ENCODE measurements at places on chromosomes 1 and 21.

DNA sequence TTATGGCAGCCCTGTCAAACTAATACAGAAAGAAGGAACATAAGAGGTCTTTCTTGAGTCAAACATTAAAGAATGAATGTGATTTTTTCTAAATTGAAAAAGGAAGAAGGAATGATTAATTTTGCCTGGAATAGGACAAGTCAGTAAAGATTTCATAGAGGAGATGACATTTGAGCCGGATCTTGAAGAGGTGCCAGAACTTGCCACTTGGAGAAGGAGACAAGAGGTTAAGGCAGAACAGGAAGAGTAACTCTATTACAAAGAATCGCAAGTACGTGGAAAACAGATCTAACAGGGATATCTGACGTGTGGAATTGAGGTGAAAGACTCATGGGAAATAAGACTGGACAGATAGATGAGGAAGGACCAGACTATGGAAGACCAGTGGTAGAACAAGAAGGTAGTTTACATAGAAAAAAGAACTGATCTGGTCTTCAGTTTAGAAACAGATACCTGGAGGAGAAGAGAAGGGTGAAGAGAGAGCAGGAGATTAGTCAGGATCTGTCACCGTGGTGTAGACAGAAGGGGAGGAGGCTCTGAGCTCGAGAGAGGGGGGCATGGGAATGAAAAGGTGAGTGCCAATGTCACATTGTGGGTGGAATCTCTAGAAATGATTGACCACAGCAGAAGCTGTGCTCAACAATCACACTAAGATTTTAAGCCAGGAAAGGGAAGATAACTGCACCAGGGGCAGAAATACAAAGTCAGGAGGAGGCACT lies 32.5 kb downstream of the RHOU start:
- no peak for DNase-seq

DNA sequence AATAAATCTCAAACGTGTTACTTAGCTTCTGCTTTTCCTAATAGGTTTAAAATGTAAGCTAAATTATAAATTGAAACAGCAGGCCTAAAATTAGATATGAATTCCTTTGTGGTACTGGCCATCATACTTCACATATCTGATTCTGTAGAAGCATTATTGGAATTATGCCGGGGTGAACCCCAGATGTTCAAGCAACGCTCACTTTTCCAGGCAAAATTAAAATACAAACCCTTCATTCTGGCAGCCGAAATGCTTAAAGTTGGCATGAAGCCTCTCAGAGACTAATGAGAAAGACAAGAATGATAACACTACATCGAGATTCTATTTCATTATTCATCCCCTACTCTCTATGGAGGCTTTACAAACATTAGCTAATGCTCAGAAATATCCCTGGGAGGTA lies 1352.7 kb upstream of the ADGRL2 start:
- DNase-seq: no peak

GRCh38 chr1:246425139-246425794 lies 81.8 kb downstream of the SMYD3 start:
- no peak for DNase-seq

GRCh38 chr1:240244968-240245628 lies 153.4 kb downstream of the FMN2 start:
- DNase-seq: no peak

GRCh38 chr1:14949270-14949835 lies 204.2 kb upstream of the TMEM51 start:
- no peak for DNase-seq

GRCh38 chr1:10904396-10905358 lies 107.8 kb upstream of the TARDBP start:
- DNase-seq: no peak

DNA sequence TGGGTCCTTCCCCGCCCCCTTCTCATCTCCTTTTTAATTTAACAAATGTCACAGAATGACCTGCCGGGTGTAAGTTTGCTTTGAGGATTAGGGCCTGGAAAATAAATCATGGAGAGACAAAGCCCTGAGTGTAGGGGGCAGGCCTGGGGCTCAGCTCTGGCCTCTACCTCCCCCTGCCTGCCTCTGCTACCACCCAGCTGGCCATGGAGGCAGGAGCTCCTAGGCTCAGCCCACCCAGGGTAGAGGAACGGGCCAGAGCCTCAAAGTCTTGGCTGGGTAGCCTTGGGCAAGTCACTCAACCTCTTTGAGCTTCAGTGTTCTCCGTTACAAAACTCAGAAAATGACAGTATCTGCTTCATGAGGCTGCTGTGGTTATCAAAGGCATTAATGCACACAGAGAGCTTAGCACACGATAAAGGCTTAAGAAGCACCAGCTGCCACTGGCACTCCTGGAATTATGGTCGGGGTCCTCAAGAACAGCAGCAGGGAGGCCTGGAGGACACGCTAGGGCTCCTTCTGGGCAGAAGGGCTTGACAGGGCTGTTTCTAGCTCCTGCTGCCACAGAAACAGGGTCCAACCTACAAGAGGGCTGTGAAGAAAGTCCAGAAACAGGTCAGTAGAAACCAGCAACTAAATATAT lies 39.0 kb downstream of the LRP8 start:
- DNase-seq: no peak

- DNase-seq: no peak
These were observed 196.5 kb downstream of the TPR start for GRCh38 chr1:186178426-186179043.

GRCh38 chr1:30718636-30719405 lies 4.6 kb downstream of the MATN1 start:
- DNase-seq: peak; percentile 94

GRCh38 chr1:150995896-150996295 lies 10.8 kb downstream of the MINDY1 start:
- DNase-seq: no peak

- DNase-seq: no peak
These were observed 2.1 kb downstream of the SLAMF6 start for GRCh38 chr1:160520999-160521398.

- no peak for DNase-seq
These were observed 260.5 kb upstream of the ADGRL2 start for GRCh38 chr1:81540216-81540615.

GRCh38 chr1:75014250-75014649 lies 119.9 kb upstream of the LHX8 start:
- no peak for DNase-seq

DNA sequence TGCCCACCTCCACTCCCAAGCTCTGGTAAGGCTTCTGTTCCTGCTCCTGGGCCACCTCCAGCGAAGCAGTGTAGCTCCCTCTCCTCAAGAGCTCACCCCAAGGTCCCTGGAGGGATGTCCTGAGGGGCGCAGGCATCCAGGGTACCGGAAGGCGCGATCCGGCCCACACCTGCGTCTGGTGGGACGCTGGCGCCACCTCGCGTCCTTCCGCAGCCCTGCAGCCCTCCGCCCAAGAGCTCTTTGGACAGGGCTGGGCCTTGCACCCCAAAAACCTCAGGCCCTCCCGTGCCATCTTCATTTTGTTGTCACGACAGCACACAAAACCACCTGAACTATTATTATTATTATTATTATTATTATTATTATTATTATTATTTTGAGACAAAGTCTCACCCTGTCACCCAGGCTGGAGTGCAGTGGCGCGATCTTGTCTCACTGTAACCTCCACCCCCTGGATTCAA lies 49.2 kb upstream of the PAX7 start:
- no peak for DNase-seq

DNA sequence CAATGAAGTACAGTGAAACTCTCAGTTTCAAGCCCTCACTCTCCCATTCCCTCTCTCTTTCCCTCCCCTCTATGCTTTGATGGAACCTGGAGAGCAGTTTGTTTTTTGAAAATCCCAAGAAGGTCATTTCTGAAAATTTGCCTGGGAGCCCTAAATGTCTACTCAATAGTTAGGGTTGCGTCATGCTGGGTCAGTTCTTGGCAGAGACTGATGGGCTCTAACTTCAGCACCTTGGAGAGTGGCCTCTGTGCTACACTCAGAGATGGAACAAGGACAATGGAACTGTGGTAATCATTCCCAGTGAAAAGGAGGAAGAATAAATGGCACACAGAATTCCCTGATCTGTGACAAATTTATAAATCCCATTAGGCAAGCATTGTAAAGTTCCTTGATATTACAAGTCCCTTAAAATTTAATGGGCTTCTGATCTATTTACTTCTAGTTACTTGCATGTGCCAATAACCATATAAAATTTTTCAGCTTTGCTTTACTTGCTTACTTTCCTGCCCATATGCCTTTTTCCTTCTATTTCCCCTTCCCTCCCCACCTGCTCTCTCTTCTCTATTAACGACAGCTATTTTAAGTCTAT lies 182.9 kb upstream of the KCND3 start:
- peak; percentile 64 for DNase-seq
